ENCODE measurements at places on chromosomes 4 and X.

DNA sequence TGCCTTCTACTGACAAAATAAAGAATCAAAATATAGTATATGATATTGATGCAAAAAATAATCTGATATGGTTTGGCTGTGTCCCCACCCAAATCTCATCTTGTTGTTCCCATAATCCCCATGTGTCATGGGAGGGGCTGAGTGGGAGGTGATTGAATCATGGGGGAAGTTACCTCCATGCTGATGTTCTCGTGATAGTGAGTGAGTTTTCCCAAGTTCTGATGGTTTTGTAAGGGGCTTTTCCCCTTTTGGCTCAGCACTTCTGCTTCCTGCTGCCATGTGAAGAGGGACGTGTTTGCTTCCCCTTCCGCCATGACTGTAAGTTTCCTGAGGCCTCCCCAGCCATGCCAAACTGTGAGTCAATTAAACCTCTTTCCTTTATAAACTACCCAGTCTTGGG is 70.2 kb downstream of the TMEM165 start:
- no peak for DNase-seq

DNA sequence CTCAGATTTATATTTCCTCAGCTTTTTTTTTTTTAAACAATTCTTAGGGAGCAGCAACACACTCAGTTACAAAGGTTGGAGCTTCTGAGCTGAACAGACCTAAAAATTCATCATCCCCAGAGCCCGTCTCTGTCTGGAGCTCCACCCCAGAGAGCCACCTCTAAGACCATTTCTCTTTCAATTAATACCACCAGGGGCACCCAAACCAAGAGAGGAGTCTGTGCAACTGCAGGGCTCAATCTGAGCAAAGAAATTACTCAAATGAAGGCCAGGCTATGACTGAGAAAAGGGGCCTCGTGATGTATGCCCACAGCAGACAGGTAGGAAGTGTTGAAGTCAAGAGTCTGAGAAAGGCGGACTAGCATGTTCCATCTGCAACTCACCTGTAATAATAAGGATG is 95.5 kb downstream of the C4orf51 start:
- no peak for DNase-seq

GRCh38 chr4:2303121-2303685 is 41.3 kb upstream of the MXD4 start:
- DNase-seq = no peak

DNA sequence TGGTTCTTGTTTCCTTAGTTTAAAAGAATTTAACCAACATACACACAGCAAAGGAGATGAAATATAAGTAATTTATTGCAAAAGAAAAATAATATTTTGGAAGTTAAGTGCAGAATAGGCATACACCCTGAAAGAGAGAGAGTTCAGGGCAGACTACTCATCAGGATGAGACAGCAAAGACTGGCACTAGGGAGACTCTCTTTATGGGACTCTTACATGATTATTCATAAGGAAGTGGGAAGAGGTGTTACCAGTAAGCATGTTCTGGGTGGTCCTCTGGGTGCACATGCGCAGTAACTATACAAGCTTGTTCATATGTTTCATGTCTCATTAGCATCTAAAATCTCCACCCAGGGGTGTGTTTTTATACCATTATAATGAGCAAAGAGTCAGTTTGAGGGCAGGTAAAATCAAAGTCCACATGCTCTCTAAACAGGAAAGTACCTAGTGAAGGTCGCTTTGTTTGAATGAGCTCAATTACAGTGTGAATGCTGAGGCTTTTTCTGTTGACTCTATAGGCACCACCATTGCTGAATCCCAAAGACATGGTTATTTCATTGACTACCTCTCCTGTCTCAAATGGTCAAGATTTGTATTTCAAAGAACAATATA is 38.2 kb upstream of the PRDM5 start:
- no peak for DNase-seq

GRCh38 chr4:48343551-48343950 is 2.2 kb downstream of the SLAIN2 start:
- DNase-seq = no peak

GRCh38 chr4:85522836-85523235 is 47.9 kb downstream of the ARHGAP24 start:
- no peak for DNase-seq

DNA sequence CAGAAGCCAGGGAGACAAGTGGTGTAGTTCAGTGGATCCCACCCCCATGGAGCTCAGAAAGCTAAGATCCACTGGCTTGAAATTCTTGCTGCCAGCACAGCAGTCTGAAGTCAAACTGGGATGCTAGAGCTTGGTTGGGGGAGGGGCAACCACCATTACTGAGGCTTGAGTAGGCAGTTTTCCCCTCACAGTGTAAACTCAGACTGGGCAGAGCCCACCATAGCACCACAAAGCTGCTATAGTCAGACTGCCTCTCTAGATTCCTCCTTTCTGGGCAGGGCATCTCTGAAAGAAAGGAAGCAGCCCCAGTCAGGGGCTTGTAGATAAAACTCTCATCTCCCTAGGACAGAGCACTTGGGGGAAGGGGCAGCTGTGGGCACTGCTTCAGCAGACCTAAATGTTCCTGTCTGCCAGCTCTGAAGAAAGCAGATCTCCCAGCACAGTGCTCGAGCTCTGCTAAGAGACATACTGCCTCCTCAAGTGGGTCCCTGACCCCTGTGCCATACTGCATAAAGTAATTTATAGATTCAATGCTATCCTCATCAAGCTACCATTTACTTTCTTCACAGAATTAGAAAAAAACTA is 163.2 kb downstream of the HHIP start:
- no peak for DNase-seq

DNA sequence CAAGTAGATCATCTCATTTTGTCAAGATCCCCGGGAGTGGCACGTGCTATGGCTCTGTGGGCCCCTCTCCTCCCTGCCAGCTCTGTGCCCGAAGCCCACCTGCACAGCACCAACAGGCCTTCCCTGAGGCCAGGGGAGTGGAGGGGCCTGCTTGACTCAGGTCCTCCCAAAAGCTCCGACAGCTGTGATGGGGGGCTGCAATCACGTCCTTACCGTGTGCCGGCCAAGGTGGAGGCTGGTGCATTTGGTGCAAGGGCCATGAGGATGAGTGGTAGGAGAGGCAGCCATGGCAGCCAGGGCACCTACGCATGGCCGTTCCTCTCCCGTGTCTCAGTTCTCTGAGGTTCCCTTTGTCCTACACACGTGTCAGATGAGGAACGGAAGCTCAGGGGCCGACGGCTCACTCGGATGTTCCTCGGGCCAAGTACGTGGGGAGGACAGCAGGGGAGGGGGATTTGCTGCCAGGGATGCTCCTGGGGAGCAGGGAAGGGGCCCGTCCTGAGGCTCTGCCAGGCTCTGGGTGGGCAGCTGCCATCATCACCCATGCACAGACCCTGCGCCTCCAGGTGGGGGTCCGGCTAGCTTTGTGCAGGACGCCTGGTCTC is 95.8 kb downstream of the HMX1 start:
- DNase-seq = no peak

GRCh38 chr4:164977243-164978164 is at the start of gene TRIM61:
TRIM61 (minus strand) TSS chr4:164977657; CDS start chr4:164970002, 7,655 bp downstream.
- no peak for DNase-seq

GRCh38 chr4:135123632-135124031 is 922.0 kb upstream of the PABPC4L start:
- no peak for DNase-seq

- DNase-seq = no peak
Measured at GRCh38 chr4:40840255-40840984, 90.7 kb downstream of the NSUN7 start.

- DNase-seq = peak; percentile 42
Measured at GRCh38 chrX:136162827-136163570, 15.7 kb downstream of the FHL1 start.

DNA sequence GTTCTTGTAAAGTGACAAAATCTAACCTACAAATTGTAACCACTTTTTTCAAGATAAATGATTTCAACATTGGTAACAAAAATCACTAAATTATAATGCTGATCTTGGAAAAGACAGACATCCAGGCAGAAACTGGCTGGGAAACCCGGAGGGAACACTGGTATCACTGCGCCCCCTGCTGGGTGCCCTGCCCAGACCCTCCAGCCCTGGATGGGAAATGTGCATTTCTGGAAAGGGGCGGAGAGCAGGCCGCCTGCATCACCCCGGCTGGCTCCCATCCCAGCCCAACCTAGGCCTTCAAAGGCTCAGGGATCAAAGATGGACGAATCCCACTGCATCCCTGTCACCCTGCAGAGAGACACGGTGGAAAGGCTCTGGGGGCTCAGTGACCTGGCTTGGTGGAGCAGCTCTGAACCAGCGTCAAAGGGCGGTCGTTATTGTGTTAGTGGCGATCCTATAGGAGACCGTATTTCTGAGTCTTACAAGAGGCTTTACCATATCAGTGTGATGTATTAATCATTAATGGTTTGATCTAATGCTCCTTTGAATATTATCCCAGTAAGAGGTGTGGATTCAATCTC is 37.3 kb downstream of the ACOX3 start:
- DNase-seq = peak; percentile 5

DNA sequence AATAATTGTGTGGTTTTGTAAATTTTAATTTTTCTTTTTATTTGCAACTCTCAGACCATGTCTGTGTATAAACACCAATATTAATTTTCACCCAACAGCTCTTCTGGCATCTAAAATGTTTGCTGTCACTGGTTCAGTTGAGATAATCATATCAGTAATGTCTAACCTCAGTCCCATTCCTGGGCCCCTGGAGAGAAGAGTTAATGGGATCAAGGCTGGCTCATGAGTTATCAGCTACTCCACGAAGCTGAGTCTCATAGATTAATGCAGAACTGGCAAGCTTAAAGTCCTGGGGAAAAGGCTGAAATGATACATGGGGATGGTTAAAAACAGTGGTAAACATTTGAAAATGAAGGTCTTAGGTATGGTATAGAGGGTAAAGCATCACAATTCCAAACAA is 28.4 kb upstream of the TSPAN5 start:
- no peak for DNase-seq

GRCh38 chr4:42428036-42428435 is 30.7 kb downstream of the SHISA3 start:
- DNase-seq = no peak

DNA sequence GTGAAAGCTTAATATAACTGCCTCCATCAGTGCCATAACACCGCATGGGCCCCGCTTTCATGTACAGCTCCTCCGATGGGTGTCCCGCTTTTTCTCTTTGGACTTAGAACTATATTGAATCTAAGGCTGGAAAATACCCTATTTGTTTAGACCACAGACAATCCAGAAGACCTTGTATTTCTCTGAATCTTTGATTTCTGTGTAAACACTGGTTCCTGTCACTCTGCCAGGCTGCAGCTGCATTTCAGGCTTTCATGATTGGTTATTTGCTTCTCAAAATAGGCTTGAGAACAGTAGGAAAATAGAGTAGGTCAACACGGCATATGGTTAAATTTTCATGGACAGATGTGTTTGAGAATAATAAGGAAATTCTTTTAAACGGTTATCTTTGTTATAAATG is 80.0 kb downstream of the NWD2 start:
- DNase-seq = no peak

DNA sequence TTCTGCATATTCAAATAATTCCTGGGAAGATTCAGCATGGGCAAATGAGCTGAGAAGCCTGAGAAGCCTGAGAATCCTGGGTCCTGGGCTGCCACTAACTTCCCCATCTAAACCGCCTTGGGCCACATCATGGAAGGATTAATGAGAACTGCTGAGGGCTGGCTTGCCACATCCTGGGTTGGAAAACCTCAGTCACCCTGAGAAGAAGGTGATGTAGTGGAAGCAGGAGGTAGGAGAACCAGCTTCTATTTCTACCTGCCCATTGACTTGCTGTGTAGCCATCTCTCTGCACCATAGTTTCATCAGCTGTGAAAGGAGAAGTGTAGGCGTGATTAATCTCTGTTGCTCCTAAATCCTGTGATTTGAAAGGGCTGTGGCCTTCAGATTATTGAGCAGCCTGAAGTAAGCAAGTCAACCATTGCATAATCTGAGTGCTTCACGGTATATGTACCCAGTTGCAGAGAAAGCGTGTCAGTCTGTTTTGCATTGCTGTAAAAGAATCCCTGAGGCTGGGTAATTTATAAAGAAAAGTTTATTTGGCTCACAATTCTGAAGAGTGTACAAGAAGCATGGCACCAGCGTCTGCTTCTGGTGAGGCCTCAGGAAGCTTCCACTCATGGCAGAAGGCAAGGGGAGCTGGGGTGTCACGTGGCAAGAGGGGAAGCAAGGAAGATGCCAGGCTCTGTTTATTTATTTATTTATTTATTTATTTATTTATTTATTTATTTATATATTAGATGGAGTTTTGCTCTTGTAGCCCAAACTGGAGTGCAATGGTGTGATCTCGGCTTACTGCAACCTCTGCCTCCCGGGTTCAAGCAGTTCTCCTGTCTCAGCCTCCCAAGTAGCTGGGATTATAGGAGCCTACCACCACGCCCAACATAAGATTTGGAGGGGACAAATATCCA is 140.9 kb upstream of the ATP6AP2 start:
- no peak for DNase-seq

GRCh38 chr4:173214231-173214630 is 45.6 kb downstream of the GALNT7 start:
- DNase-seq = no peak

DNA sequence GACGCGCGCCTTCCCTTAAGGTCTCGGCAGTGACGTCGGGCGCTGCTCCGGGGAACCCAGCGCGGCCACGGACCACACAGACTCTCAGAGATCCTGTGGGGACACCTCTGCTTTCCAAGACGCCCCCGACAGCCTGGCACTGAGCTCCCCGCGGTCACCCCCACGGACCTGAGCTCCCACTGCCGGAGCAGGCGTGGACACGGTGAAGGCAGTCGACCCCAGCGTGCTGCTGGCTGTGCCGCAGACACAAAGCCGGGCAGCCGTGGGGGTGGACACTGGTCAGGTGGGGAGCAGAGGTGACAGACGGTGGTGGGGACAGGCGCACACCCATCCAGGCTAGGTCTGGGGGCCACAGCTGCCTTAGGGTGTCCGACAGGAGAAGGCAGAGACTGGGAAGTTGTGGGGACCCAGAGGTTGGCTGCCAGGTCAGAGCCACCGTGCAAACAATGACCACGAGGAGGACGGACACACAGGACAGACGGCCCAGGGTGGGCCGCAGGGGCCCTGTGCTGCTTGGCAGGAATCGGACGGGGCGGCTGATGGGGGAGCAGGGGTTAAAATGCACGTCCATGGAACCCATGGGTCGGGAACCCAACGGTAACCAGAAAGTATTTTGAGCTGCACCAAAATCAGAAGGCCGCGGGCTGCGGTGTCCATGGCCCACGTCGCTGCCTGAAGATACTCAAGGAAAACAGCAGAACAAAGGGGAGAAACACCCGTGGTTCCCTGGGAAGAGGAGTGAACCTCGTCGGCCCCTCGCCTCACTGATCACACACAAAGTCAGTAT is 16.6 kb upstream of the GTPBP6 start:
- no peak for DNase-seq

All from NCI-H1436 (cell line).